ENCODE measurements at places on chromosomes 16 and 17. TPM values are rescaled to one million over a fixed set of nuclear protein-coding genes. Genes with fewer than 3 reads are reported as not detected.

DNA sequence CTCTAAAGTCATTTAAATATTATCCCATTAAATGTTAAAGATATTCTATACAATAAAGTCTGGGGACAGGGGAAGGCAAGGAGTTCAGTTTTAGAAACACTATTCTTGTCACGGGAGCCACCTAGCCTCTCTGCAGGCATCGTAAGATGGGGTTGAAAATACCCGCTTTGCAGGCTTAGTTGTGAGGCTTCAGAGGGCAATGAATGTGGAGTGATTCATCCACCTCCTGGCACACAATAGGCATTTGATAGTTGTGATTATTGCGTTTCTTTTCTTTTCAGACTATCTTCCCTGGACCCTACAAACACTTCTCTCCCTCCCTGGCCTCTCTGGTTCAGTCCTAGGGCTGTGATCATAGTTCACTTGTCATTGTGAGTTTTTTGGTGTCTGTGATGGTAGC lies 19.6 kb downstream of the GLP2R start:
- no peak for DNase-seq

GRCh38 chr16:81293909-81294802 lies 20.6 kb upstream of the GAN start:
- no peak for DNase-seq

DNA sequence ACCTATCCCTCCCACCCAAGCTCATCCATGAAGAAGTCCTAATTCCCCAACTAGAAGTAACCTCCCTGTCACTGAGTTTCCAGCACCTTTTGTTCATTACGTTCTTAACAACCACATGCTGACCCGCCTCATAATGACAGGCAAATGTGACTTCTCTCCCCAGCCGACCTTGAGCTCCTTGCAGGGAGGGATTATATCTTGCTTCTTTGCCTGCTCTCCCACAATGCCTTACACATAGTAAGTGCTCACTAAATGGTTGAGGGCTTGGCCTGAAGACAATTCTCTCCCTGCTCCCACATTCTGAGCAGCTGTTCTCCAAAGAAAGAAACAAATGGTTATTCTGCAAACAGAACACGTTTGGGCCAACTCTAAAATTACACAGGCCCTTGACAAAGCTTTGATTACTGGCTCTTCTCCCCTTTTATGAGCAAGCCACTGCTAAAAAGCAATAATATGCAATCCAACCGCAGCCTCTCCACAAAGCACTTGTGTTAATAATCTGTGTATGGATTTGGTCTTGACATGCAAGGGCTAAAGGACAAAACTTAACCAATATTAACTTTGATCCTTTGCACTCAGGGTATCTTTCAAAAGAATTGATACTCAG lies 23.2 kb downstream of the SLC39A11 start:
- DNase-seq: no peak

- no peak for DNase-seq
Measured at GRCh38 chr17:38343608-38344419, at the start of gene GPR179. TSS of gene GPR179 (minus strand) at chr17:38343956. CDS start at chr17:38343789, 167 bp downstream.

GRCh38 chr17:46024590-46024989 lies 25.5 kb downstream of the STH start:
- no peak for DNase-seq

GRCh38 chr16:81641395-81642106 lies 137.5 kb upstream of the PLCG2 start:
- DNase-seq: no peak

GRCh38 chr16:76963614-76964315 lies 227.2 kb upstream of the MON1B start:
- no peak for DNase-seq

DNA sequence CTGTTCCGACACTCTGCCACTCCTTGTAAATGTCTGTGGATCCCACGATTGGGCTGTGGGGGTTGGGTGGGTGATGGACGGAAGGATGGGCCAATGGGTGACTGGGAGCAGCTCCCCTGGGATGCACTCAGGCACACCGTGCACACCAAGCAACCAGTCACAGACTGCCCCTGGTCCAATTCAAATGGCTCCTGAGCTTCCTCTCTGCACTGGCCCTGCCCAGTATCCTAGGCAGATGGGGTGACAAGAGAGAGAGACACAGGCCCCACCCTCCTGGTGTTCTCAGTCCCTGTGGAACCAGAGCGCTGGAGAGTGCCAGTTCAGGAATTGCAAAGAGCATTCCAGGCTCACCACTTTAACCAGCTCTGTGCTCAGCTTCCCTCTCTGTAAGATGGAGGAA lies 32.8 kb downstream of the BEAN1 start:
- no peak for DNase-seq

Gene OR2C1
- not detected for total RNA-seq

Gene RNF222
- not detected for total RNA-seq

Gene KRT33B
- total RNA-seq: not detected

- DNase-seq: no peak
Measured at GRCh38 chr17:48195910-48196309, 88.3 kb downstream of the SNX11 start.

Gene SMIM36
- not detected for total RNA-seq

- DNase-seq: peak; percentile 70
Measured at GRCh38 chr17:17913695-17914332, 58.4 kb downstream of the TOM1L2 start.

DNA sequence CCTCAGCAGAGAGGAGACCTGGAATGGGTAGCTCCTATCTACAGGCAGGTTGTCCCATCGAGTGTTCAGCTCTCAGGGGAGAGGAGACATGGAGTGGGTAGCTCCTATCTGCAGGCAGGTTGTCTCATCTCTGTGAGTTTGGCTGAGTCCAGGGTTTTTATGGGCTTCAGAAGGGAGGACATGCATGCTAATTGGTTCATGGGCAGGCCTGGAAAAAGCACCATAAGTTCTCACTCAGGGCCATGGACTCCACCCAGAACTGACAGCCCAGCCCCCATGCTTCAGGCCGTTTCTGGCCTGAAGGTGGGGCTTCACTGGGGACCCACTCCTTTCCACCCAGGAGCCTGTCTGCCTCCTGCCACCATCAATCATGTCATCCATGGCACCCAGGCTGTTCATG lies 84.0 kb downstream of the CYB561 start:
- no peak for DNase-seq

- no peak for DNase-seq
Measured at GRCh38 chr16:53430363-53430762, 3.9 kb upstream of the RBL2 start.

DNA sequence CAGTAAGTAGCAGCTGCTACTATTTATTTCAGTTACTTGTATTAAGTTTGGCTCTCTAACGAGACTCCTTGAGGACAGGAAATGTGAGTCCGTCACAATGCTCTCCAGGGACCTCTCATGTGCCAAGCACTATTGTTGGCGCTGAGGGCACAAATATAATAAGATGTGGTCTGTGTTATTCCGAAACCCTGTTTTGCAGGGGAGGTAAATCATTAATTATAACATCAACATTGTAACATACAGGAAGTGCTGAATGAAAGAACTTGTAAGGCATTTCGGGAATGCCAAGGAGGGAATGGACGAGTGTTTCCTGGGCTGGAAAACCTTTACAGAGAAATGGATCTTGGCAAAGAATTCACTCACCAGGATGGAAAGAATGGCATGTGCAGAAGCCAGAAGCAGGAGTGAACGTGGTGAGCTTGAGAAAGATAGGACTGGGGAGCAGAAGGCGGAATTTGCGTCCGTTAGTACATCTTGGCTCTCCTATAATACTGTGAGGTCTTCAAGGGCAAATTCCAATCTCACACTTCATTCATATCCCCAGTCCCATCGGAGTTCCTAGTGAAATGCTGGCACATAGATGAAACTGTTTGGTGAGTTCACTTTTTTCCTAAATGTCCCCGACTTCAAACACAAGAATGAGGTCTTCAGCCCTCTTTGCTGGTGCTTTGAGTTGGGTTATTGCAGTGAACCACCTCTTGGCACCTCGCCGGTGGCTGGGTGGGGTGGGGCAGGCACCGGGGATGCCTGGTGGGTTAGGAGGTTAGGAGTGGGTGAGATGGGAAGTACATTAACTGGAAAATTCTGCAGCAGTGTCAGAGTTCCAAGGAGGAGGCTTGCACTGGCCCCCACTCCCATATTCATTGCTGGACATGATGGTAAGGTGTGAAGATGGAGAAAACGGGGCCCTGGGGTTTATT lies 11.5 kb downstream of the TAC4 start:
- DNase-seq: peak; percentile 57

Gene CFAP97D1
- not detected for total RNA-seq

DNA sequence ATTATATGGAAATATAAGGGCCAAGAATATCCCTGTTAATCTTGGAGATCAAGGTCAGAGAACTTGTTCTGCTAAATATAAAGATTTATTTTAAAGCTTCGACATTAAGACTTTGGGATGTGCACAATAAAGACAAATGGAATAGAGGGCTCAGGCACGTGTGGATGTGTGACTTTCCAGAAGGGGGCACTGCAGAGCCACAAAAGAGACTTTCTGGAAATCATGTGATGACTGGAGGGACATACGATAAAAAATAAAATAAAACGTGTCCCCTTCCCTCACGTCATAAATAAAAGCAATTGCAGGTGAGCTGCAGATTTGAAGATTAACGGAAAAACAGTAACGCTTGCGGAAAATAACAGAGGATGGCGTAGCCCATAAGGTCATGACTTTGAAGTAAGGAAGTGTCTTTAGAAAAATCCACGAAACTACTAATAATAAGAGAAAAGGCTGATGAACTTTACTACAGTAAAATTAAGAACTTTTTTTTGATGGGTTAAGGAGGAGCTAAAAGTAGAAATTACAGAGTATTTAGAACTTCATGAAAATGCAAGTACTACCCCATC lies 9.4 kb upstream of the ENGASE start:
- peak; percentile 49 for DNase-seq

DNA sequence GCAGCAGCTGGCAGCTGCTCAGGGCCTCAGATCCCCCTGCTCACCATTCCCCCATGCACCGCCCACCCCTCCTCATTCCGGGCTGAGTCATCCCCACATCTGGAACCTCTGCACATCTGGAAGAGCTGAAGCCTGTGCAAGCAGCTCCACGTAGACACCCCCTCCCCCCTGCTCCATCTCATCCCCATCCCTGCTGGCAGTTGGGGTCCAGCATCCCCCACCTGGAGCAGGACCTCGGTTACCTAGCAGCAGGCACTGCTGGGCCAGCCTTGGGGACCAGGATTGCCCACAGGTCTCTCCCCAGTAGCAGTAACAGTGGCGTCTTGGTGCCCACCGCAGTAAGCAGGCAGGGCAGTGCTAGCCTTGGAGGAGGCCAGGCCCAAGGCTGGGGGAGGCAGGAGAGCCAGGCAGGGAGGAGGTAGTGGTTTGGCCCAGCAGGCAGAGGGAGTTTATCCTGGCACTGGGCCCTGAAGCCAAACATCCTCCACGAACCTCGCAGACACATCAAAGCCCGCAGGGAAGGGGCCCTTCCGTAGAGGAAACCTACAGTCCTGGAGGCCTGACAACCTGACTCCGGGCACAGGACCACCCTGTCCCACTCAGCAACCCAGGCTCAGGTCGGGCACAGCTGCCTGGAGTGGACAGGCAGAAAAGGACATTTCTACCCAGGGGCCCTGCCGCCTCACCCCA lies 7.7 kb upstream of the TMEM92 start:
- peak; percentile 83 for DNase-seq

Gene DHRS7C
- not detected for total RNA-seq

Gene TAT
- total RNA-seq: not detected

Gene SLC46A1
- total RNA-seq: 13.3 TPM

Gene C16orf74
- 3.4 TPM for total RNA-seq

Gene EZH1
- total RNA-seq: 45.5 TPM

DNA sequence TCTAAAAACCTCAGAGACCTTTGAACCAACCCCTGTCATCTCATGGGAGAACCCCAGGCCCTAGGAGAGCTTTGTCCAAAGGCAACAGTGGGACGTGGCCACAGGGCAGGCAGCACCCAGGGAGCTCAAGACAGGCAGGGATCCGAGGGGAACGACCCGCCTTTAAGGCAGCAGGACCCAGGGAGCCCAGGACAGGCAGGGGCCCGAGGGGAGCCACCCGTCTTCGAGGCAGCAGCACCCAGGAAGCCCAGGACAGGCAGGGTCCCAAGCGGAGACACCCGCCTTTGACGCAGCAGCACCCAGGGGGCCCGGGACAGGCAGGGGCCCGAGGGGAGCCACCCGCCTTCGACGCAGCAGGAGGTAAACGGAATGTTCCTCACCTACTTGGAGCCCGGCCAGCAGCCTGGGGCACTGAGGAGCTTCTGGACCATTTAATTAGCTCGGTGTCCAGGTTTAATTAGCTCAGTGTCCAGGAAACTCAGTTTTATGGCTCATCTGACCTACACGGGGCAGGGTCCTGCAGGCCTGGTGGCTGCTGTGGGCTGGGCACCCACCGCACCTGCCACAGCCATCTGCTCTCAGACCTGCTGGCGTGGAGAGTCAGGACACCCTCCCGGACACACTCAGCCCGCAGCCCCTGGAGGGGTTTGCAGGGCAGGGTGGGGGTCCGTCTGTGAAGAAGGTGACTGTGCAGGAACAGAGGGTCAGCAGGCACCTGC lies 24.4 kb downstream of the PIEZO1 start:
- DNase-seq: peak; percentile 45

GRCh38 chr16:77951788-77952187 lies 70.6 kb upstream of the CLEC3A start:
- DNase-seq: peak; percentile 5

GRCh38 chr17:3529817-3530741 lies 27.5 kb downstream of the TRPV3 start:
- DNase-seq: peak; percentile 16

Gene KIF2B
- not detected for total RNA-seq

DNA sequence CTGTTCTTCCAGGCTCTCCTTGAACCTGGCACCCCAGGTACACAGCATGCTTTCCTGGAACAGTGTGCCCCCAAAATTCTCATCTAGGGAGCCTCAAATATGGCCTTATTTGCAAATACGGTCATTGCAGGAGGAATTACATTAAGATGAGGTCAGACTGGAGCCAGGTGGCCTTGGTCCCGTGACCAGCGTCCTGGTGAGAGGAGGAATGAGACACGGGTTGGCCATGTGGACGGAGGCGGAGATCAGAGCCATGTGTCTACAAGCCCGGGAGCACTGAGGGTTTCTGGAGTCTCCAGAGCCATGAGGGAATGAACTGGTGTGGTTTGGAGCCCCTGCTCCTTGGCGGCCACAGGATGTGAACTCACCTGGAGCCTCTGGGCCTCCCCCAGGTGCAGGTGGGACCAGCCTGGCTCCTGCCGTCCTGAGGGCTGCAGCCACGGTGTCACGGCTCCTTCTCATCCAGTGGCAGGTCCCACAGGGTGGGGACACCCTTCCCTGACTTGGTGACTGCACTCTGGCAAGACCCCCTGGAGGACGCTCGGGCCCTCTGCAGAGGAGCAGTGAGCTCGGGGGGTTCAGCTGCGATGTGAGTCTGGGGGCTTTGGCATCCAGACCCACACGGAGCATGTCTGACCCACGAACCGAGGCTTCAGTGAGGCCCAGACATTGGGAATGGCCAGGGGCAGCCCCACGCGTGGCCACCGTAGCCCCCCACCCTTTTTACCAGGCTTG lies 21.8 kb upstream of the GNG13 start:
- no peak for DNase-seq

GRCh38 chr17:46135879-46136563 lies 57.2 kb downstream of the KANSL1 start:
- DNase-seq: no peak

DNA sequence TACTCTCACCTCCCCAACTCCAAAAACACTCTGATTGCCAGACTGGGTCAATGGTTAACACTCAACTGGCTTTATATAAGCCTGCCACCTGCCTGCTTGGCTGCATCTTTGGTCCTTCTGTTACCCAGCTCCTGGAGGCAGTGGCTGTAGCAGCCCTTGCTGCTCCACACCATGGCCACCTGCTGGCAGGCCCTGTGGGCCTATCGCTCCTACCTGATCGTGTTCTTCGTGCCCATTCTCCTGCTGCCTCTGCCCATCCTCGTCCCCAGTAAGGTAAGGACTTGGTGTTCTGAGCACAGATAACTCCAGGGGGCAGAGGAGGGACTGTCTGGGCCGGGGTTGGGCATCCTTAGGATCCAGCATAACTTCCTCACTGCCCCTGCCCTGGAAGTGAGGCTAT lies at the start of gene SLC13A2:
Gene SLC13A2, plus strand, starts transcription at position 103 of the 400 bp plus-strand sequence. Its CDS starts 69 bp downstream, at position 172.
- DNase-seq: peak; percentile 28

Gene NPTX1
- total RNA-seq: 0.21 TPM

Gene NHLRC4
- total RNA-seq: not detected

All from Calu3 (cell line).